ENCODE measurements at places on chromosomes 12 and 14.

- DNase-seq, result no peak
These were observed 23.6 kb upstream of the CAND1 start for GRCh38 chr12:67245571-67245970.

GRCh38 chr12:3225796-3226180 lies 148.6 kb downstream of the TSPAN9 start:
- no peak for DNase-seq

- no peak for DNase-seq
These were observed 19.1 kb downstream of the ANG start for GRCh38 chr14:20707622-20708021.

DNA sequence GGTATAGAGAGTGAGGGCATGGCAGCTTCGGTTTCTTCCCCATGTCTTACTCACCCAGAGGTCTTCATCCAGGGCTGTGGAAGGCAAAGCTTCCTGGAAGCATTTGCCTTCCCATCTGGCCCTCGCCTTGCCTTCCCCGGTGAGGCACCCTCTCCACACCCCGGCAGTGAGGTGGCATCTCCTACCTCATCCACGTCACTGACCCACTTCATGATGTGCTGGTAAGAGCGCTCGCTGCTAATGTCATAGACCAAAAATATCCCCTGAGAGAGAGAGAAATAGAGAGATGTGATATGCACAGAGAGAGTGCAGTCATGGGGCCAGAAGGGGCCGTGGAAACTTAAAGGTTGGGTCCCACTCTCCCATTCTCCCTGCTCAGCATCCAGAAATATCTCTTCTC lies 8.3 kb upstream of the GPX2 start:
- no peak for DNase-seq

DNA sequence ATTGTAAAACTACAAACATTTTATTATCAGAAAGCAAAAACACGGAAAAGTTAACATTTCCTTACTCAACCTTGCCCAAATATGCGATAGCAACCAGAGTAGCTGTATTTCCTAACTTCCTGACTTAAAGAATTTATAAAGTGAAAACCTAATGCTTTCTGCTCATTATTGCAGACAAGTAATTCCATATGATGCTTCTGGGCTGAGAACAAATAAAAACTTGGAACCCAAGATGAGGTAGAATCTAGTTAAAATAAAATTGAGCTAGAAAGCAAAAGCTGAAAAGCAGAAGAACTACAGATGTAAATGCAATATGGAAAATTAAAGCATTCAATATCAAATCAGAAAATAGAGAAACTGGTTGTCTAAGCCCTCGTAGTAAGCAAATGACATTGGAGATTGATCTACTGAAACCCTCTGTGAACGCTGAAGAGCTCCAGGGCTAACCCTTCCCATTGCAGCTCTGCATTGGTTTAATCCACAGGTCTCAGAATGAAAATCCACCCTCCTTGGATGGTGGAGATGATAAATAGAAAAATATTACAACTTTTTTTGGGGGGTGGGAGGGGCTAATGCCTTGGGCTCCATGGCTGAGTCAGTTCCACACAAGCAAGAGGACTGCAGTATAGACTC lies 40.7 kb downstream of the CORO1C start:
- no peak for DNase-seq

DNA sequence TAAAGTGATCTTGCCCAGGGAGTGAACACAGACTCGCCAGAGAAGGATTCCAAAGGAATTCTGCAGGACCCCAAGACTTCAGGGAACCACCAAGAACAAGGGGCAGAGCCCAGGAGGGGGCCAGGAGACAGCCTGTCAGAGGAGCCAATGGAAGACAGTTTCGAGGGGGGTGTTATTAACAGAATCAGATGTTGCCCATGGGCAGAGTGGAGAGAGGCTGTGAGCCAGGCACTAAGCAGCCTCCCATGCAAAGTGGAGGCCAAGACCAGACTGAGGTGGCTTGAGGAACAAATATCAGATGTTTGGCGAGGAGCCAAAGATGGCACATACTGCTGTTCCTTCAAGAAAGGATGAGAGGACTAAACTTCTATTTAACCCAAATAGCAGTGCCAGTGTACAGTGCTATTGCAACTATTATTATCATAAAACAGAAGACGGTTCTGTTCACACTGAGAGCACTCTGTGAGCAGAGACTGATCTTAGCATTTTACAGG lies 12.6 kb downstream of the APPL2 start:
- no peak for DNase-seq

DNA sequence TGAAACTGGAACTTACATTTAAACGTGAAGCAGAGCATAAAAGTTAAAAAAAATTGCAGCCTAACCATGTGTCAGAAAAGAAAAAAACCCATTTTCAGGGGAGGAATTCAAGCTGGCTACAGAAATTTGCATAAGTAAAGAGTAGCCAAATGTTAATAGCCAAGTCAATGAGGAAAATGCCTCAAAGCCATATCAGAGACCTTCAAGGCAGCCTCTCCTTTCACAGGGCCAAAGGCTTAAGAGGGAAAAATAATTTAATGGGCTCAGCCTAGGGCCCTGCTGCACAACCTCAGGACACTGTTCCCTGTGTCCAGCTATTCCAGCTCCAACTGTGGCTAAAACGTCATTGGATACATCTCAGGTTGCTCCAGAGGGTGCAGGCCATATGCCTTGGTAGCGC lies 749.5 kb downstream of the FLRT2 start:
- no peak for DNase-seq

DNA sequence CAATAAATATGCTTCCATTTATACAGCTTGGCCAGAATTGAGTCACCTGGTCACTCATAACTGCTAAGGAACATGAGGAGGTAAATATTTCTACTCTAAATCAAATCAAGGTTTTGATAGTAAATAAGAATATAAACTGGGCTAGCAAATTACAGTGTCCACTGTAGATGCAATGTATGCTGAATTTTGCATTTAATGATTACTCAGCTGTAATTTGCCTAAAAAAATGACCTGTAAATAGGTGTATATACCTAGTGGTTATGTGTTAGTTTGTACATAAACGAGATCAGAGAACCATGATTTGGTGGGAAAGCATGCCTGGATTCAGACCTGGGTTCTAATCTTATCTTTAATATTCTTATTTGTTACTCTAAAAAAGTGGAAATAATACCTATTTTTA lies 76.6 kb upstream of the CNTN1 start:
- no peak for DNase-seq
